Activated naive CD4-positive, alpha-beta T cell treated with Interleukin-2 at 50 U/mL for 16 hours (primary cell): ENCODE measurements at places on chromosomes 16 and 17.

GRCh38 chr16:54631782-54632181 is 298.9 kb upstream of the IRX5 start:
- no peak for DNase-seq

DNA sequence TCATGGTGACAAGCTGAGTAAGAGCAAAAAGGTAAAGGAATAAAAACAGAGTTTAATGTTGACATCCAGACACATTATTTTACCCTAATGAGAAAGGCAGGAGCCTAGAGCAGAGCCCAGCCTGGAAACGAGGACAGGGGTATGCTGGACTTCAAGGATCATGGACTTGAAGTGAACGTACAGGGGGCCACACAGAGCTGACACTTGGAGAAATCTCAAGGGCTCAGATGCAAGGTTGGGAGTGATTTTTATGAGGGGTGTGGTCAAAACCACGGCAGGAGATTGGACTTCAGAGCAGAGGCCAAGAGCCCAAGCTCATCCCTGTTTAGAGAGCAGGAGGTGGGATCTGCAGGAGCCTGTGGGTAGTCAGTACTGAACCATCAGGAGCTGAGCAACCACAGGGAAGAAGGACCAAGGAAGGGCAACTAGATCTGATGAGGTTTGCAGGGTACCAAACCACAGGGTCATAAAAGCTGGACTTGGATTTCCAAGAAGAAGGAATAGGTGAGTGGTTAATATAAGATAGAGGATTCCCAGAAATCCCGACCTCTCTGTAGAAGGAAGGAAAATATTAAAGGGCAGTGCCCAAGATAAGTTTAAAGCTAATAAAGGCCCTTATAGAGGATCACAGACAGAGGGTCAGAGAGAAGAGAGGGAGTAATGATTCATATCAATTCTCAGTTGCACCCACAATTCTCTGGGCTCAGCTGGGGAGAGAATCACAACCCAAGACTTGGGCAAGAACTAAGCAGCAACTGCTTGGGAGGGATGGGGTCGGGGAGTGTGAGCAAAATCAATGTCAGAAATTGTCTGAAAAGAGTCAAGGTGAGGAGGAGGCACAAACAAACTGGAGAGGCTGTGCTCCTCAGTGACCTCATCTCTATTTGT is 331.7 kb downstream of the SOX9 start:
- no peak for DNase-seq

- no peak for DNase-seq
These were observed 14.8 kb downstream of the TMEM94 start for GRCh38 chr17:75471207-75471606.

DNA sequence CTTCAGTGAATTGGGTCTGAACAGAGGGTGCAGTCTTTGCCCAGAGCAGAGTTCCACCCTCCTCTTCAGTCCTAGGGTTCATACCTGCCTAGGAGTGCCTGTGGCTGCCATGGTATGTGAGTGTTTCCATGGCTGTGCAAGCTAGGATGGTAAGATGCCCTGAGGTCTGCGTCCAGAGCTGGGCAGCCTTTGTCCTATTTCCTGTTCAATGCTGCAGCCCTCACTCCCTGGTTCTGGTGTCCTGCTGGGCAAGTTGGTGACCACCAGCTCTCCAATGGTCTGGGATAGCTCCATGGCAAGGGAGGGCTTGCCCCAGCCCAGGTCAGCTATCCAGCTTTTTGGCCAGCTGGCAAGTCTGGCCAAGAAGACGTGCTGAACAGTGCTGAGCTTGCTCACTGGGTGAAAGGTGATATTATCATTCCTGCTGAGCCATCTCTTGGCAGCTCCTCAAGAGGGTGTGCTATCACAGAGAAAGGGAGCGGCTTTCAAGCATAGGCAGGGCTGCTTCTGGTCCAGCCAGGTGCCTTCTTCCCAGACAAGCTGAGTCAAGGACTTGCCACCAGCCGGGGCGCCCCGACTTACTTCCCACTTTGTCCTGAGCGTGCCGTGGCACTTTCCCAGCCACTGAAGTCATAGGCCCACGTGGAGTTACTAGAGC is 13.0 kb upstream of the NFATC3 start:
- no peak for DNase-seq

- DNase-seq, result no peak
These were observed 277.8 kb upstream of the SOX9 start for GRCh38 chr17:71842986-71843385.

- DNase-seq, result no peak
These were observed 9.4 kb upstream of the MYL4 start for GRCh38 chr17:47199627-47200324.
